ENCODE measurements at places on chromosomes 5 and 9.
A peak's percentile ranks its signal among the peaks of the same experiment; 100 is the strongest.

GRCh38 chr9:35533398-35533797, 43.5 kb downstream of the RUSC2 start:
- no peak for DNase-seq

DNA sequence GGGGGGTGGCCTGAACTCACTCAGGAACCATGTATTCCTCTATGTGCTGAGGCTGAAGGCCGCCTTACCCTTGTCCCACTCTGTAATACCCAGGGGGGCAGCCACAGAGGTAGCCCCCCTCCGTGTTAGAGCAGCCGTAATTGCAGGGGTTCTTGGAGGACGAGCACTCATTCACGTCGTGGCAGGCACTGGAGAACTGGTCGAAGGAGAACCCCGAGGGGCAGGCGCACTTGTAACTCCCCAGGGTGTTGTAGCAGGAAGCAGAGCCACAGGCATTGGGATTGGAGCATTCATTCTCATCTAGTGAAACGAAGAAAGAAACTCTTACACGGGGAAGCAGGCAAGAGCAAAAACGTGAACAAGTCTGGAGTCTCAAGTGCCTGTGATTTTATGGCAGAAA, 179.8 kb downstream of the SLC12A2 start:
- no peak for DNase-seq

DNA sequence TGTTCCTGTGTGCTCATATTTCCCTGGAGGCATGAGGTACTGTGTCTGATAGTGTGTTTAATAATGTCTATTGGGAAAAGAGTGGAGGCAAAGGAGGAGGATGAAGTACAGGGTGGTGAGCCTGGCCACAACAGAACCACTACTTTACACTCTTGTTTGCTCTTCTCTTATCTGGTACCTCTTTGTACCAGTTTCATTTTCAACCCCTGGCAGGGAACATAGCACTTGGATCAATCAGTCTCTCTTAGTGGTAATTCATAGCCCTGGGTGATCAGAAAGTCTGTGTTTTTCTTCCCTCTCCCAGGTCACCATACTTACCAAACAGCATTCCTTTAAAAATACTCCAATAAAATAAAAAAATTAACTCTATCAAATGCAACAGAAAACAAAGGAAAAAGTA, 105.4 kb downstream of the DMRT2 start:
- DNase-seq = no peak

DNA sequence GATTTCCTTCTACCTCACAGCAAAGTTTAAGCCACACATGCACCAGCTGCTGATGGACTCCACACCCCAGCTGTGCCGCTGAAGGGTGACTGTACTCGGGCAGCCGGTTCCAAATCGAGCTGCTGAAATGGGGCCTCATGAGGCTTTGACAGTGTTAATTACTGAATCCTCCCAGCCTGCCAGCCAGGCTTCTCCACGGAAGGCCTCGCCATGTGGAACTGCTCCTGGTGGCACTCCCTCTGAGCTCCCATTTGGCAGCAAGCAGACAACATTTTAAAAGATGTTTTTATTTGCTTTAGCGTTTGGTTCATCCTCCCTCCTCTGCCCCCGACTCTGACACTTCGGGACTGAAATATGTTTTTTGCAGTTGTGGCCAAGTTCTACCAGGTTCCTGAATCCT, 479.4 kb upstream of the MPDZ start:
- DNase-seq = no peak

DNA sequence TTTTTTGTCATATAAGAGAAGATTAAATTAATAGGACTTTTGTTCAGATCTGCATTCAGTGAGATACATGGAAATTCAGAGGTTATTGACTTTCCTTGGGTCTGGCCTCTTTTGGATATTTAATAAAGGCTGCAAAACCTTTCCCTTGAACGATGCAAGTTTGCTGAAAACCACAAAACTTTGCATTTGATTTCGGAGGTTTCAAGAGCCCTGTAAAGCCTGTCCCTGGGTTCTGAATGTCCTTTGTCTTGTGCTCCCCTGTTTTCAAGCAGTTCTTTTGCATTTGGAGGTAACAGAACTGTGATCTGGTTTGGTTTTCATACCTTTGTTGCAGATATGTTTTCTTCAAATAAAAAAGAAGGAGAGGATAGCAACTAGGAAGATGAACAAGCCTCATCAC, 188.1 kb upstream of the DMRT1 start:
- DNase-seq = no peak

DNA sequence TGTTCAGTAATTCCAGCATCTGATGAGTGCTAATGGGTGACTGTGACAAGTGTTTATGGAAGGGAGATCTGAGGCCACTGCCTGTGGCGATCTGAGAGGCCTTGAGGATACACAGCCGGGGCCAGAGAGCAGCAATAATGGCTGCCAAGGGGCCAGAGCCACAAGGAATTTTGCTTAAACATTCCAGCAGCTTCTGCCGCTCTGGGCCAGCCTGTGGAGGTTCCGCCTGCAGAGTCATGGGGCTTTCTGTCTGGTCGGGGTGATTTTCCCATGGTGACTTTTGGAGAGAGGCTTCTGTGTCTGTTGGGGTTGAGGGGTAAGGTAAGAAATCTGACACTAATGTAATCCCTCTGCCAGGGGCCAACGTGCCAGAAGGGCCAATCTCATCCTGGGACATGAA, 353.5 kb downstream of the ADAMTS6 start:
- no peak for DNase-seq

DNA sequence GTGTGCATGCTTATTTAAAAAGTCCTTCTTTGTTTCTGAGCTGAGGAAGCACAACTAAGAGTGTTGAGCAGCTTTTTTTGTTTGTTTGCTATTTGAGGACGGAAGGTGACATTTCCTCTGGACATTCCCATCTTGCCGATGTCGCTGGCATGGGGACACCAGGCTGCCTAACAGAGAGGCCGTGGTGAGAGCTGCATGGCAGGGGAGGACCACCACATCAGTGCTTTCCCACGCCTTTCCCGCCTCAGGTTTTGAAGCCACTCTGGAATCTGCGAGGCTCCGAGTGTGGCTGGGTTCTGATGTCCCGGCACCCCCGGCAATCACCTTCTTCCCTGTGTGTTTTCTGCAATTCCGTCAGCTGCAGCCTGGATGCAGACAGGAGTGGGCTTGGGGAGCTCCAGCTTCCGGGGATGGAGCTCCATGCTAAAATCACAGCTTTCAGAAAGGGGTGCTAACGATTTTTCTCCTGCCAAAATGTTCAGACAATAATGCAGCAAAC, 259.8 kb upstream of the IRX4 start:
- no peak for DNase-seq

DNA sequence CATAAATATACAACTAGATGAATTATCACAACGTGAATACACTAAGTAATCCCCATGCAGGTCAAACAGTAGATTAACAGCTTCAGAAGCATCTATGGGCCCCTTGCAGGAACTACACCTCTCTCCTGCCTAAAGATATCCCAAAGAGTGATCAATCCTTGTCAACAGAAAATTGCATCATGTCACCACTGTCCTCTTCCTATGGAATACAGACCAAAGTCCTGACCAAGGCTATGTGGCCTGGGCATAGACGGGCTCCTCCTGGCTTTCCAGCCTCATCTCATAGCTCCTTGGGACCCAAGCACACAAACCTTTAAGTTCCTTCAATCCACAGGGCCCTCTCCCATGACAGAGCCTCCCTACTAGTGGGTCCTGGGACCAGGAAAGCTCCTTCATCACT, 25.3 kb downstream of the NIPAL4 start:
- no peak for DNase-seq

- no peak for DNase-seq
Observed at GRCh38 chr5:181008136-181008535, 19.5 kb downstream of the BTNL3 start.

DNA sequence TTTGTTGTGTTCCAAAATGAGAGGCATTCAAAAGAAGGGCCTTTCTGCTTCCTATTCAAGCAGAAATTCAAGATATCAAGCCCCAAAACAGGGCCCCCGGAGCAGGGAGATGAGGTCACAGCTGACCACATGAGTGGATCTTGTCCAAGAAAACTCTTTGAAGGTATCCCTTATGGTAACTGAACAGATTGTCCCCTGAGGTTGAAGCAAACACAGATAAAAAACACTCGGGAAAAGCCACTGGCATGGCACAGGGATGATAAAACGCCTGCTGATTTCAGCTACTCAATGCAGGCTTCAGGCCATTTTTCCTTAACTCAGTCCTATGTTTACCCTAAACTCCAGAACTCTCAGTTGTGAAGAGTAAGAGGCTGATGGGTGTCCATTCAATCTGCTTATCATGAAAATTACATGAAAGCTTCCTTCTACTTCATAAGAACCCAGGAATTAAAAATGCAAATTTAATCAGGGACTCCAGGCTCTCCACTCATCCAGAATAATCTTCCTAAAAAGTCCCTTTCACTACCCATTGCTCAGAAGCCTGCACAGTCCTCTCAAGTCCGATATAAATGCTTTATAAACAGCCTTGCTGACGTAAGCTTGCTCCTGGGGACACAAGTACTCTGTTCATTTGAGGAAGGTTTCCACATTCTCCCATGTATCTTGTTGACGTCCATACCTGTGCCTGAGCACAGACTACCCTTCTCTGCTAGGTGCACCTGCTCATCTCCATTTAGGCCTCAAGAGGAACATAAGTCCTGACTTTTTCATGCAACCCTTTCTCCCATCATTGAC, 35.9 kb upstream of the SLC1A3 start:
- no peak for DNase-seq

DNA sequence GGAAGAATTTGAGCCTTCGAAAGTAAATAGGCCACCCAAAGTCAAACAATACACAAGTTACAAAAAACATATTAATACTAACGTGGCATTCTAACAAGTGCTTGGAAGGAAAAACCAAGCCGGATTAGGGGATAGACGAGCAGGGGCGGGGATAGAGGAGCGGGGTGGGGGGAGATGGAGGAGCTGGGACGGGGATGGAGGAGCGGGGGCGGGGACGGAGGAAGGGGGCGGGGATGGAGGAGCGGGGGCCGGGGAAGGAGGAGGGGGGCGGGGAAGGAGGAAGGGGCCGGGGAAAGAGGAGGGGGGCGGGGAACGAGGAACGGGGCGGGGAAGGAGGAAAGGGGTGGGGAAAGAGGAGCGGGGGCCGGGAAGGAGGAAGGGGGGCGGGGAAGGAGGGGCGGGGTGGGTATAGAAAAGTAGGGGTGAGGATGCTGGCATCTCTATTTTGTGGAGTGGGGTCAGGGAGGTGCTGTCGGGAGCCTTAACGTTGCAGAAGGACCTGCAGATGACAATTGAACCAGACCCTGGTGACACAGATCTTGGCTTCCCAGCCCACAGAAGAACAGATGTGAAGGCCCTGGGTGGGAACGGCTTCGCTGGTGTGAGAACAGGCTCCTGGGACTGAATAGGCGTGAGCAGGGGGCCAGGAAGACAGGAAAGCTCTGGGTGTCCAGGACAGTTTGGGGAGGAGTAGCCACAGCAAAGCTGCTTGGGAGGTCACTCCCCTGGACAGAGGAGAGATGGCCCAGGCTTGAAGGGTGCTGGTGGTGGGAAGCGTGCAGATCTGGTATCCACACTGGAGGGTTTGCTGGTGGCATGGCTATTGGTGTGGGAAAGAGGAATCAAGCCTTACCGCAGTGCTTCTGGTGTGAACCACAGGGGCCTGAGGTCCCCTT, 233.3 kb upstream of the DAP start:
- DNase-seq = no peak

- no peak for DNase-seq
Observed at GRCh38 chr5:111998871-111999270, 241.9 kb upstream of the NREP start.

- DNase-seq = no peak
Observed at GRCh38 chr5:118701791-118702190, 286.6 kb downstream of the DTWD2 start.

GRCh38 chr5:76867827-76868693, 18.2 kb downstream of the S100Z start:
- peak; percentile 63 for DNase-seq

DNA sequence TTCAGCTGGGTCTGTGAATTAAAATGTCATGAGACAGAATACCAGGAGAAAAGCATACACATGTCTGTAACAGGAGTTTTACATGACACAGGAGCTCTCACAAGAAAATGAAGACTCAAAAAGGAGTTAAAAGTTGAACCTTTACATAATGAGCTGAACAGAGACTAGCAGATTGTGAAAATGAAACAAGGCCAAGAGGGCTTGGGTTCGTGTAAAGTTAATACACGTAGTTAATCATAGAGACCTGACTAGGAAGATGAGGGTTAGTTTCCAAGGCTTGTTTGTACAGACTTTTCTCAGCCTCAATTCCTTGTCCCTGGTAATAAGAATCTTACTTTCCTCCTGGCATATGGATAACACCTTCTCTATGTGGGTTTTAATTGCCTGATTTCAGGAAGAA, 1294.0 kb downstream of the MAT2B start:
- DNase-seq = no peak

DNA sequence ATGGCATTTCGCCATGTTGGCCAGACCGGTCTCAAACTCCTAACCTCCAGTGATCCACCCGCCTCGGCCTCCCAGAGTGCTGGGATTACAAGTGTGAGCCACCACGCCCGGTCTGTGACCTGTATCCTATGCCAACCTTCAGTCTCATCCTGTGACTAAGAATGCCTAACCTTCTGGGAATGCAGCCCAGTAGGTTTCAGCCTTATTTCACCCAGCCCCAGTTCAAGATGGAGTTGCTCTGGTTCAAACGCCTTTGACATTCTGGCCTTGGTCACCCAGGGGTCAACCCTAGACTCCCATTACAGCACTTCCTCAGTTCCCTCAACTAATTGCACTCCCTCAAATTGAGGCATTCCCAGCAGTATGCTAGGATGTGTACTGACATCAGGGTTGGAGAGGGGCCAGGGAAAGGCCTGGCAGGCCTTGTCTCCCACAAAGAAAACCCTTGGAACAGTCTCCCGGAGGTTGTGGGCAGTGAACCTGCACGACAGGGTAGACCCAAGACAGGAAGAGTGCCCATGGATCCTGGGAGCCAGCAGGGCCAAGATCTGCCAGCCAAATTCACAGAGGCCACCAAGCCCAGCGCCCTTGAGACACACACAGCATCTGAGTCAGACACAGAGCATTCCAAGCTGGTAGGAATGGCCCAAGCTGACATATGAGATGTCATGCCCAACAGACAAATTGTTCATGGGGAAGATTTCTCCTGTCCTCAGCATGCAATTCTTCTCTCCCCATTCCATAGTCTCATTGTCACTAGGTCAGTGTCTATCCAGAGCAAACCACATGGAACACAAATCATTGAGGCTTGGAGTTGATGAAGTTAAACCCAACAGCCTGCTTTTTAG, 24.9 kb upstream of the SMU1 start:
- DNase-seq = no peak

GRCh38 chr5:98483301-98483685, 290.2 kb upstream of the RGMB start:
- DNase-seq = no peak

- no peak for DNase-seq
Observed at GRCh38 chr9:93297659-93298497, 113.9 kb downstream of the WNK2 start.

Data from HCT116 (cell line).